ENCODE measurements at places on chromosomes 12 and 14.

GRCh38 chr14:92553438-92553837 is 39.9 kb downstream of the RIN3 start:
- no peak for DNase-seq

GRCh38 chr14:100607611-100607956 is 20.4 kb upstream of the BEGAIN start:
- DNase-seq: no peak

GRCh38 chr12:113055594-113056380 is 743 bp upstream of the DTX1 start:
- DNase-seq: no peak

DNA sequence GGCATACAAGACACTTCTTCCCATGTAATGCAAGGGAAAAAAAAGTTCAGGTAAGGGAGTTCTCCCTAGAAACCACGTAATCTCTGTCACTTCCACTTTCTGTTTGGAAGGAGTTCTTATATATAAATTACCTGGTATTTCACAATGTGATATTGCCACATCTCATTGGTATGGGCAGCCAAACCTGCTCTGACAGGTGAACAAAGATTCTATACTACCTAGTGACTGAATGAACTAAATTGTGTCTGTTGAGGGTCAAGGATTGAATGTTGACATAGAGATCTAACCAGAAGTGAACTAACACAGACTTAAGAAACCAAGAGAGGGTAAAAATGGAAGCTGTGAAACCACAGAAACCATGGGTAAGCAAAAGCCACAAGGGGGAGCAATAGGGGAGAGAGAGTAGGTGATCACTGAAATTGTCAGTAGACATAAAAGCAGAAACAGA is 161.3 kb downstream of the RPL10L start:
- DNase-seq: no peak

DNA sequence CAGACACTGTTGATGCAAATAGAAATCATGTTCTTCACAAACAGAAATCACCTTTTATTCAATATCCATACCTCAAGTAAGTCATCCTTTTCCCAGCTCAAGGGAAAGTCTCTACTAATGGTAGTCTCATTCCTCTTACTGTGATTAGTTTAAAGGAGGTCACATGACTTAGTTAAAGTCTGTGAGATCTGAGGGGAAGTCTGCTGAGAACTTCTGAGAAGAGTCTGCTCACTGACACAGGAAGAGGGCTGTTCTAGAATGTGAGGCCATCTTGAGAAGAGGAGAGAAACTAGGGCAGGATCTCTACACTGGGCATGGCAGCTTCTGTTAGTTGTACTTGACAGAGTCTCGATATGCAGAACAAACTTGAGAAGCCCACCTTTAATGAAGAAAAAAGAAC is 146.8 kb downstream of the C12orf42 start:
- no peak for DNase-seq

DNA sequence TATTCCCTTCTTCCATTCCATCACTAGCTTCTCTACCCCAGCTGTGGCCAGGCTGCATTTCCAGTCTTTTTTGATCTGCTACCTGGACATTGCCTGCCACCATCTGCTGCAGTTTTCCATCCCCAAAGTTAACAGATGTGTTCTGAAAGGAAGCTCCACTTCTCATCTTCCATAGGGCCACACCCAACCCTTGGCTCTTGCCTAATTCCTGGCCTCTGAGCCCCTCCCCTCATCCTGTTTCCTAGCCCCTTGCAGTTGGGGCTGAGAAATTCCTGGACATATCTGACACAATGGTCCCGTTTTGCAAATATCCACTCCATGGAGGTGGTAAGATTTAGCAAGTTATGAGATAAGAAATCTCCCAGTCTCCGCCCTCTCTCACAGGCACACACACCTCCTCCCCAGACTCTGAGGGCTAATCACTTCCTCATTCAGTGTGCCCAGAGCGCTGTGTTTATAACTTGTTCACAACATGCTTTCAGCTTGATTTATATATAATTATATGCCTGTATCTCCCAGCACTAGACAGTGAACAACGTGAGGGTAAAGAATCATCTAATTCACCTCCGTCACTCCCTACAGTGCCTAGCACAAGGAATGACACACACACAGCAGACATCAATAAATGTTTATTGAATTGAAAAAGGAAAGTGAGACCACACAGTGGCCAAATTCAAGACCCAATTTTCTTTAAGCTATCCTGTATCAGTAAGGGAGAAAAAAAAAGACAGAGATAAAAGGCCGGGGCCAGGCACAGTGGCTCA is 13.4 kb downstream of the SMUG1 start:
- DNase-seq: no peak

DNA sequence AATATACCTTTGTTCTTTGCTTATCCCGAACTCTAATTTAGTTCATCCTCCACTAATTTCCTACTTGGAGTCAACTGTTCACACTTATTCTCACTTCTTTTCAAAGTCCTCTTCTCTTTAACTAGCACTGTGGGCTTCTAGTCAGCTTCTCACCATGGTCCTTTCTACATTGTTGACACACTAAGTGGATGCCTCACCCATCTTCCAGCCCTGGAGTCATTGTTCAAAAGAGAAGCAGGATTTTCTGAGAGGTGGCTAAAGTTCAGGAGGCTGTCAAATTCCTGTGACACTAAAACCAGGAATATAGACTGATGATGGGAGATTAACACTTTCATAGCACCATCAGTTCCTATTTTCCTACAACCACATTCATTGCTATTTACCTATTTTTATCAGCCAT is 99.3 kb downstream of the PHLDA1 start:
- no peak for DNase-seq

DNA sequence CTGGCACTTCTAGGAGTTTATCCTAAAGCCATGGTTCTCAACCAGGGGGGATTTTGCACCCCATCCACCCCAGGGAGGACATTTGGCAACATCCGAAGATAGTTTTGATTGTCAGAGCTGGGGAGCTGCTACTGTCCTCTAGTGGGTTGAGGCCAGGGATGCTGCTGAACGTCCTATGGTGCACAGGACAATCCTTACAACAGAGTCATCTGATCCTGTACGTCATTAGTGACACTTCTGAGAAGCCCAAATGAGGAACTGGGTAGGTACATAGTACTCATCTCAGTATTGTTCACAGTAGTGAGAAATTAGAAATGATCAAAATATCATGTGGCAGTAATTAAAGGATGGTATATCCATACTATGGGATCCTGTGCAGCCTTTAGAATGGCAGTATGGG is 185.1 kb downstream of the CHST11 start:
- DNase-seq: no peak

DNA sequence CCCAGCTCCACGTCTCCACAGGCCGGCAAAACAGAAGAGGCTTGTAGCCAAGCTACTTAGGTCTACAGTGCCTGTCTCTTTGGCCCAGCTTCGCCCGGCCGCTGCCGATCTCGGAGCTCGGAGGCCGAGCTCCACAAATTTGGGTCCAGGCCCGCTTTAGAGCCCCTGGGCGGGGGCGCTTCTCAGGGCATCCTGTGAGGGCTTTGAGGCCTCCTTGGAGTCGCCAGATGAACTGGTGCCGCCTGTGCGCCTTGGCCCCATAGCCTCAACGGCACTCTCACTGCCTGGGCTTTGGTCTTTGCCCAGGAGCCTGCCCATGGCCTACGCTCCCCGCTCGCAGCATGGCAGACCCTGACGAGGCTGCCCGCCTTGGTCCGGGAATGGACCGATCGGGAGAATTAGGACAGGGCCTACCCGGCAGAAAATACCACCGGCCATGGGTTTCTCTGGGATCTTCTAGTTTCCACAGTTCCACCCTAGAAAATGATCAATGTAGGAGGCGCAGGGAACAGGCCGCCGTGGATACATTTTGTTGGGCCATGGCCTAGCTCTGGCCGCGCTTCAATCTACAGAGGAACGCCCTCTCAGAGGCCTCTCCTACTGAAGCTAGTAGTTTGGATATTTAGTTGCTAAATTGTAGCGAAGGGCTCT is 953 bp upstream of the NKX2-8 start:
- no peak for DNase-seq
